Mesenteric fat pad (tissue), 1 donor: ENCODE measurements at places on chromosomes 2 and 18. TPM values are rescaled to one million over a fixed set of nuclear protein-coding genes. Genes with fewer than 3 reads are reported as not detected.

- no peak for DNase-seq
Measured at GRCh38 chr2:179441551-179441950, 176.9 kb upstream of the SESTD1 start.

- peak; percentile 90 for DNase-seq
Measured at GRCh38 chr18:79526468-79527460, 131.0 kb downstream of the NFATC1 start.

DNA sequence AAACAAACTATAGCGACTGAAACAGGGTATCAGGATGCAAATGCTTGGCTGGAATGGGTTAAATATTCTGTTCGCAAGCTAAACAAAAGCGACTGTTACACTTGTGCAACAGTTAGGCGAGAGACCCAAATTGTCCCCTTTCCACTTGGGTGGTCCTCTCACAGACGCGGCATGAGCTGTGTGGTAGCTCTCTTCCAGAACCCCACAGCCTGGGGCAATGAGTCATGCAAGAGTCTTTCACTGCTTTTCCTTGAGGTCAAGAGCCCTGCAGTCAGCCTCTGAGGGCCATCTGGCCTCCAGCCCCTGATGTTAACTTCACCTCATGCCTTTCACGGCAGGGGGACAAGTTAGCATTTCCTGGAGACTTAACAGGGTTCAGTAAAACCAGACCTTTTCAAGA lies 25.7 kb downstream of the SULT1C4 start:
- no peak for DNase-seq

- no peak for DNase-seq
Measured at GRCh38 chr2:10255189-10256030, 47.3 kb upstream of the HPCAL1 start.

- DNase-seq, result no peak
Measured at GRCh38 chr2:66984864-66985263, 412.3 kb upstream of the ETAA1 start.

DNA sequence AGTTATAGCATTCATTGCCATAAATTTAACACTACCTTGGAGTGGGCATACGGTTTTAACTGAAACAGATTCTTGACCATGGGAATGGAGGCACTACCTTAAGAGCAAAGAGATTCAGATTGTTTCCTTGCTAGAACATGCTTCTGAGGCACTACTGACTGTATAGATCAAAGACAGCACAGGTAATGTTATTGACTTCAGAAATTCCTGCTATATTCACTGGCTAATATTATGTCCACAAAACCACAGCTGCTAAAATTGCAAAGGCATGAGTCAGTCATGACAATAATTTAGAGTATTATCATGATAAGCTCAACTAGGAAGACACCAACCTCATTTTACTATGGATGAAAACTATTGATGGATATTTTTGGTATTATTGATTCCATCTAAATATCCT lies 39.4 kb downstream of the SLC8A1 start:
- no peak for DNase-seq

GRCh38 chr2:32838418-32838817 lies 108.3 kb upstream of the LTBP1 start:
- no peak for DNase-seq

DNA sequence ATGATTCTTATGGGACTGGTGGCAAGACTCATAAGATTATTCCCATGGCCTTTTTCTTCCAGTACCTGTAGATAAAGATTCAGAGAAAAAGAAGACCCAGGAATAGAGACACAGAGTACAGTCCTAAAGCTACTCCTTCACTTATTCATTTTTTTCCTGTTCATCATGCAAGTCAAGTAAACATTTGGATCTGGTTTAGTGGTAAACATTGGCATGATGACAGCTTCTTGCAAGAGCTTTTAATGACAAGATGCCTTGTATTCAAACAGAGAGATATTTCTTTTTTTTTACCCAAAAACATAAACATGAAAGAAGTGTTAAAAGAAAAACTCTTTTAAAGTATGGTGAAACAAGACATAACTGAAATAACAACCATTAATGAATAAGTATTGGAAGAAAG lies 20.2 kb downstream of the CXCR2 start:
- DNase-seq, result no peak

- no peak for DNase-seq
Measured at GRCh38 chr2:119062652-119063051, 95.9 kb downstream of the C1QL2 start.

GRCh38 chr2:216286616-216287231 lies 85.6 kb downstream of the MARCHF4 start:
- no peak for DNase-seq

DNA sequence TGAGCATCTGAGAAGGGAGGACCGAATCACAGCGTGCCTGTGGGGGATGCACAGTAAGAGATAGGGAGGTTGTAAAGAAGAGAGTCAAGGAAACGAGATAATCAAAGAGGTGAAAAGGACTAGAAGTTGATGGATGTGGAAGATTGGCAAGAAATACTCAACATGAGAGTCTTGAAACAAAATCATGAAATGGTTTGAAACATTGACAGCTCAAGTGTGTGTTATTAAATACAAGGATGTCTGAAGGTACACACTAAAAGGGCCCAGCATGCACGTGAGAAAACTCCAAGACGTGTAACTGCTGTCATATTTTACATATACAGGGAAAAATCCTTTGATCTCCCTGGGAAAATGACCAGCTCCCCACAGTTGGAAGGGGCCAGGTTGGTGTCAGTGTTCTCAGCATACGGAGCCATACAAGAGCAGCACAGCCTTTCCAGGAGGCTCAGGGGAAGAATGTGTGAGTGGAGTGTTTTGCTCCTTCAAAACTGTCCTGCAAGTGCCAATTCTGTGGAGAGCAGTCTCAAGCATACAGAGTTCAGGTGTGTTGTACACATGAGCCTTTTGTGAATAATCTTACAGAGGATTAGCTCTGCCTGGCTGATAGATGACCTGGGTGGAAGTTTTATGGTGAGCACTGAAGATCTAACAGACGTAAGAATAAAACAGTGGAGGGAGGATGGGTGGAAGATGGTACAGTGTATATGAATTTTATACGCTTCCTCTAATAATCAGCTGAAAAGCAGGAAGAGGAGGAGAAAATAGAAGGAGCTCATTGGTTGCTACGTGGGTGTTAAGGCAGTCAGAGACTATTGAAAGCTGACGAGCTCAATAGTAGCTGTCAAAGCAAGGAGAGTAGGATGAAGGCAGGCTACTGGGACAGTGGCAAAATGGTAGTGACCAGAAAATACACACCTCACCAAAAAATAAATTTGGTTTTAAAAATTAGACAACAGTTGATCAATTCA lies 126.8 kb downstream of the ATP9B start:
- DNase-seq, result no peak

- no peak for DNase-seq
Measured at GRCh38 chr2:225354281-225354774, 45.2 kb upstream of the NYAP2 start.

DNA sequence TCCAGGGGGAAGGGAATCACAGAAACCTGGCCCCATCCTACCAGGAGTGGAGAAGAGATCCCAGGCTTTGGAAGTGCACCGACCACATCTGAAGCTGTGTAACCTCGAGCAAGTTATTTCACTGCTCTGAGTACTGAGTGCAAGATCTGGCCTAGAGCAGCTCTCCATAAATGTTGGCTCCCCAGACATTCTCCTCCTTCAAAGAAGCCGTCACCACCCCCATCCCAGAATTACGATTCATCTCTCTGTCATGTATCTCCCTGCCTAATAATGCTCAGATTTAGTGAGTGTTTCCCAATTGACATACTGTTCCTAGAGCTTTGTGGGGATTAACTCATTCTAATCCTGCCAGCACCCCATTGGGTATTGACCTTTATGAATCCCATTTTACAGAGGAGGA lies 51.7 kb downstream of the TNS1 start:
- peak; percentile 20 for DNase-seq

GRCh38 chr18:24831871-24832665 lies 371.6 kb downstream of the HRH4 start:
- no peak for DNase-seq

DNA sequence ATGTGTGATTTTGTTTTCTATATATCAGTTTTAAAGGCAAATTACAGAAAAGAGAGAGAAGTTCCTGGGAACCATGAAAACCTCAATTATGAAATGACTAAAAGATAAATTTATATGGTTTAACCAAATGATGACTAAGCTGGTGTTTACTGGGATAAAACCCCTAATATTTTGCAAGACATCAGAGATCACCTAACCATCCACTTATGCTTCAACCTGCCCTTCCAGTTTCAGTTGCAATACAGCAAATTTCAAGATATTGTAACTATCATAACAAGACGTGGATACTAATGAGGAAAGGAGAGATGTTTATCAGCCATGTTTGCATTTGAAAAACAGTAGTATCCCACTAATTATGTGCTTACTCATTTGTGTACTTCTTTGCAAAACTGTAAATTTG lies 108.2 kb downstream of the GAREM1 start:
- no peak for DNase-seq

- DNase-seq, result no peak
Measured at GRCh38 chr2:176171351-176172006, 14.4 kb downstream of the HOXD3 start.

The ADCYAP1 gene
- total RNA-seq, result 0.55 TPM

The PXDN gene
- 228 TPM for total RNA-seq
